Camera-type eye (tissue), 1 donor: ENCODE measurements at places on chromosomes 2 and 18. TPM values are rescaled to one million over a fixed set of nuclear protein-coding genes. Genes with fewer than 3 reads are reported as not detected.

The ALPG gene
- not detected for total RNA-seq

The MAPRE2 gene
- 71.9 TPM for total RNA-seq

The SEPTIN10 gene
- 83.8 TPM for total RNA-seq

The ITGB6 gene
- total RNA-seq, result 12.7 TPM

The SNORC gene
- 0.55 TPM for total RNA-seq

The CCDC102B gene
- 61.4 TPM for total RNA-seq

The BCL2 gene
- 34.4 TPM for total RNA-seq

The APOB gene
- total RNA-seq, result 0.11 TPM

The APLF gene
- total RNA-seq, result 8.9 TPM

The TRPM8 gene
- 3.0 TPM for total RNA-seq

The PRKAG3 gene
- total RNA-seq, result 1.5 TPM

The SRD5A2 gene
- 6.9 TPM for total RNA-seq

The DYNAP gene
- total RNA-seq, result not detected

The MYOM1 gene
- 40.7 TPM for total RNA-seq

The NOL4 gene
- total RNA-seq, result 72.9 TPM

The STARD6 gene
- total RNA-seq, result not detected

The PROM2 gene
- total RNA-seq, result 5.7 TPM

The PKDCC gene
- 143 TPM for total RNA-seq

The ABCG8 gene
- 0.27 TPM for total RNA-seq

The CXCR1 gene
- 0.33 TPM for total RNA-seq

The BCS1L gene
- total RNA-seq, result 30.0 TPM

The OBSL1 gene
- total RNA-seq, result 149 TPM

The GALNT3 gene
- total RNA-seq, result 6.8 TPM

The TRAK2 gene
- 87.7 TPM for total RNA-seq

The CLEC4F gene
- total RNA-seq, result 9.1 TPM

The CRYBA2 gene
- 1,526 TPM for total RNA-seq

The ALPI gene
- total RNA-seq, result not detected

The STK11IP gene
- 29.1 TPM for total RNA-seq

The B3GNT7 gene
- total RNA-seq, result 3.4 TPM

The TEX44 gene
- not detected for total RNA-seq

The CHMP3 gene
- total RNA-seq, result 61.4 TPM

The PSMA8 gene
- total RNA-seq, result not detected

The LRPPRC gene
- 109 TPM for total RNA-seq

The NDC80 gene
- total RNA-seq, result 10.5 TPM
